ENCODE measurements at places on chromosomes 6 and 20. TPM values are rescaled to one million over a fixed set of nuclear protein-coding genes. Genes with fewer than 3 reads are reported as not detected.

DNA sequence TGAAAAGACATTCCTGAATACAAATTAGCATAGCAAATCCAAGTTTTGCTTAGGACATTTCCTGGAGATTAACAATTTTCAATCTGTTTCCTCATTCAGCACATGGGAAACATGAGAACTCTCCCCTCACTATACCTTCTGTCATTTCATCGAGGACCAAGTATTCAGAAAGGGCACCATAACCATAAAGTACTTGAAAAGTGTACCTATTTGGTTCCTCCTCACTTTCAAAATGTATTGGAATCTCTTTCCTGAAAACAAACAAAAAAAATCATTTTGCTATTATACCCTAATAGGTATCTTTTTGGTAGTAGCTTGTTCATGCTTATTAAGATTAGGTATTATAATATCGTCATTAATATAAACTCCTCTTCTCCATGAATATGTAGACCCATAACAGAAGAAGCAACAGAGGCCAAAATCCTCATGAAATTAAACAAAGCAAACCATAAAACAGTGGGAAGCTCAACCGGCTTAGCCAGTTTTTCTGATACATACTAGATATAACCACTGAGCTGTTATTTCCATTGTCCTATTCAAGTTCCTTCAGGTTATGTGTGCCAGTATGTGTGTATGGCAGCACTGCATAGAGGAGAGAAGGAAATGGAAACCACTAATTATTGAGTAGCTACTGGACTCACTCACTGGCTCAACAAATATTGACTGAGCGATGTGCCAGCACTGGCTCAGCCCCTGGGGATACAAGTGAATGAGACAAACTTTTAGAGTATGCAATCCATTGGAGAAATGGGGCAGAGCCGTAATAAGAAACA, 274.0 kb downstream of the MAFB start:
- H3K27ac ChIP-seq, result no peak overlapping the region
- H3K4me3 ChIP-seq, result no peak overlapping the region
- no peaks in the 10 kb centered on the region for H3K27me3 ChIP-seq
- no peaks in the 10 kb centered on the region for H3K36me3 ChIP-seq

GRCh38 chr20:8116067-8116811, 15.8 kb upstream of the PLCB1 start:
- no peak for DNase-seq
- no peaks in the 10 kb centered on the region for H3K36me3 ChIP-seq
- H3K4me1 ChIP-seq, result no peaks in the 10 kb centered on the region
- peak overlapping the region; percentile 69 for H3K27ac ChIP-seq

Gene LINC00237
- total RNA-seq, result 6.5 TPM

DNA sequence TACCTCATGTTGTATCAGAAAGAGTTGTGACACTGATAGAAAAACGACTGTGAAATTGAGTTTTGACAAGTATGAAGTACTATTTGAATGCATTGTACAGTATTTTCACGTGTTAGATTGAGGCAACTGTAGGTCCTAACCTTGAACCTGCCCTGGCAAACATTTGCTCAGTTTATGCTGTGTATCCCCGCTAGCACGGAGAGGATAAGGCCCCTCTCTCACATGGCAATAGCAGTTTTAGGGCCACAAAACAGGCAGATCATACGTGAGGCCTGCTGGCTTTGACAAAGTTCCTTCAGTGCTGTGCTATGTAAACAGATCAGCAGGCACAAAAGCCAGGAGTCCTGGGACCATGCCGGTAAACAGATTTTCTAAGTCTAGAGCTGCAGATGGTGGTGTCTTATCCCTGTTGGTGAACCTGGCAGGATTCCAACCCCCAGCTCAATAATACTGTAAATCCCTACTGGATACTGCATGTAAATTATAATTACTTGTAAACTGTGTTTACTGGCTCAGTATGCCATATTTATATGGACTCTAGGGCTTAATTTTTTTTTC, 23.8 kb upstream of the FAM217A start:
- no peaks in the 10 kb centered on the region for H3K4me1 ChIP-seq
- DNase-seq, result no peak
- no peaks in the 10 kb centered on the region for H3K27me3 ChIP-seq
- no peak overlapping the region for H3K27ac ChIP-seq
- H3K4me3 ChIP-seq, result no peak overlapping the region

Gene CD109
- 11.5 TPM for total RNA-seq

DNA sequence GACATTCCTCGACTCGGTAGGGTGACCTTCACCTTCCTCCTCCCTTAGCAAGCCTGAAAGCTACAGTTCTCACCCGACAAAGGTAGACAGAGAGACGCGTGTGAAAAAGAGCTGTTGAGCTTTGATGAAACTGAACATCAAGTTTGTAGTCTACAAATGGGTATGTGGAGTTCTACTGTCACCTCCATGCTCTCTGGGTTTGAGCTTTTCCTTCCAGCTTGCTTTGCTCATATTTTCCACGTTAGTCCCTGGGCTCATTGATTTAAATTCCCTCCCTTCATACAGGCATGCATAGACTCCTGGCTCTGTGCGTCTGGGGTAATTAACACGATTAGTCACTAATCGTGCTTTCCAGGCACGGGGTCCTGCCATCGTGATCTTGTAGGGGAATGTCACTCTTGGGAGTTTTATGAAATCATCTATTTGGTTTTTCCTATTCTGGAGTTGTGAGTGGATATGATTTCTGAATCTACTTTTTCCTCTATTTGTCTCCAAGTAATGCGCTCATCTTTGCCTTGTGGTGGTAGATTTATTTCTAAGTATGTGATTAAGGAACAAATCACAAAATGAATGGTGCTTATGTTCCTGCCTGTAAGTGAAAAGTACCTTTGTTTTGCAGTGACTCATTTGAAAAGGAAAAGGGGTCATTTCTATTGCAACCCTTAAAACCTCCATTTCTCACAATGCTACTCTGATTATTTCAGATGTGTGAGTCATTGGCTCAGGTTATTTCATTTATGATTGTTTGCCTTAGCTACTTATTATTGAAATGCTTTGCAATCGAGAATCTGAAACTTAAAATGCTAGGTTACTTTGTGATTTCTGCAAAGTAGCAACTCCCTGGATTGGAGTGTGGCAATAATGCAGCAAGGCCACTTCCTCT, 154.6 kb downstream of the ZDHHC14 start:
- no peak overlapping the region for H3K27ac ChIP-seq
- peak; percentile 16 for DNase-seq
- H3K4me3 ChIP-seq, result no peak overlapping the region
- no peaks in the 10 kb centered on the region for H3K36me3 ChIP-seq
- no peaks in the 10 kb centered on the region for H3K27me3 ChIP-seq
- H3K4me1 ChIP-seq, result peaks cover 36% of the 10 kb centered on the region

Gene KIF25
- not detected for total RNA-seq

DNA sequence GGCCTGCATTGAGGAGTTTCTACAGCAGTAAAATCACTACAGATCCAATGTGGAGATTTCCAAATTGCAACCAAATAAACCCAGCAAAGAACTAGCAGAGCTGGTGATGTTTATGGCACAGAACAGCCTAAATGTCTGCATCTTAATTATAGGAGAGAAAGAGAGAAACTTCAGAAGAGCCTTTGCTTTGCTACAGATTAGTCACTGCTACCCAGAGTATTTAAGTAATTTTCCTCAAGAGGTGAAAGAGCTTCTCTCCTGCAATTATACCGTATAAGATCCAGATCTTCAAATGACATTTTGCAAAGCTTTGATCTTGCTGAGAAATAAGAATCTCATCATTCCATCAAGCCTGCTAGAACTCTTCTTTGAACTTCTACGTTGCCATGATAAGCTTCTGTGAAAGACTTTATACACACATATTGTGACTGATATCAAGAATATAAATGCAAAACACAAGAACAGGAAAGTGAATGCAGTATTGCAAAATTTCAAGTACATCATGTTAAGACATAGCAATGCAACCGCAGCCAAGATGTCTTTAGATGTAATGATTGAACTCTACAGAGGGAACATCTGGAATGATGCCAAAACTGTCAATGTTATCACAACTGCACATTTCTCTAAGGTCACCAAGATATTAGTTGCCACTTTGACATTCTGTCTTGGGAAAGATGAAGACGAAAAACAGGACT, 48.0 kb downstream of the MKKS start:
- H3K4me1 ChIP-seq, result no peaks in the 10 kb centered on the region
- DNase-seq, result no peak
- no peaks in the 10 kb centered on the region for H3K27me3 ChIP-seq
- no peak overlapping the region for H3K27ac ChIP-seq
- H3K4me3 ChIP-seq, result no peak overlapping the region

- H3K4me3 ChIP-seq, result no peak overlapping the region
- H3K4me1 ChIP-seq, result no peaks in the 10 kb centered on the region
- H3K27ac ChIP-seq, result no peak overlapping the region
- DNase-seq, result no peak
These were observed 29.7 kb downstream of the TAF8 start for GRCh38 chr6:42079941-42080464.

- peak overlapping the region; percentile 26 for H3K4me3 ChIP-seq
- no peak overlapping the region for H3K27ac ChIP-seq
- DNase-seq, result no peak
- peaks cover 4% of the 10 kb centered on the region for H3K36me3 ChIP-seq
These were observed 4.6 kb downstream of the GUCA1A start for GRCh38 chr6:42177514-42178364.

GRCh38 chr20:433300-433975, 25.3 kb downstream of the RBCK1 start:
- no peaks in the 10 kb centered on the region for H3K27me3 ChIP-seq
- H3K4me1 ChIP-seq, result peaks cover 3% of the 10 kb centered on the region
- no peak for DNase-seq
- peaks cover 87% of the 10 kb centered on the region for H3K36me3 ChIP-seq
- no peak overlapping the region for H3K27ac ChIP-seq

DNA sequence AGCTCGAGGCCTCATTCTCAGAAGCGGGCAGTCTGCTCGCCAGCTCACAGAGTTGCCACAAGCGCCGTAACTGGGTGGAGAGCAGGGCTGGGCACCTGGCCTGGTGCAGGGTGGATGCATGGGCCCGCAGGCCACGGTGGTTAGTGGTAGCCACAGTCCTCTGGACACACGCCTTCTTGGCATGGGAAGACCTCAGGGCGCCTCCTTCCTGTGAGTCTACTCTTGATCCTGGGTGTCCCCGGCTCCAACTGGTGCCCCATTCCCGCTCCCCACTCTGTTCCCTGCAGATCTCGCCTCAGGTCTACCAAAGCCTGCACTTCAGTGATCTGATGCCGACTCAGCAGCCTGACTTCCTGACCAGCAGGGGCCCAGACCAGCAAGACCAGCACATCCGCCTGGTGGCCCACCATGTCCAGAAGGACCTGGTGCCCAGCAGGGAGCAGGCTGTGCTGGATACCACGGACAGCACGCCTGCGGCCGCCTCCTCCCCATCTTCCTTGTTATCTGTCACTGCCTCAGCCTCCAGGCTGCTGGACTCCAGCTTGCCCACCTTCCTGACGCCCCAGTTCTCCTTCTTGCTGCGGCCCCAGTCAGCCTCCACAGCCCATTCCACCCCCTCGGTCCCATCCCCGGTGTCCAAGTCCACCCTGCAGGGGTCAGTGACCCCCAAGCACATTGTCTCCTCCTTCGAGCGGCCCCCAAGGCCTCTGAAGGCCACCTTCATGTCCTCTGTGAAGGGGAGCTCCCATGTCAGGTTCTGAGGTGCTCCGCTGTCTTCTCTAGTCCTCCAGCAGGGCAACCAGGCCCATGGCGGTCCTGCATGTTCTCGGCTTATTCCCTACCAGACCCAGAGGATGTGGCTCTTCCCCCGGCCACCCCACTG, 43.1 kb downstream of the SUN5 start:
- H3K27me3 ChIP-seq, result no peaks in the 10 kb centered on the region
- H3K27ac ChIP-seq, result no peak overlapping the region
- no peak for DNase-seq

DNA sequence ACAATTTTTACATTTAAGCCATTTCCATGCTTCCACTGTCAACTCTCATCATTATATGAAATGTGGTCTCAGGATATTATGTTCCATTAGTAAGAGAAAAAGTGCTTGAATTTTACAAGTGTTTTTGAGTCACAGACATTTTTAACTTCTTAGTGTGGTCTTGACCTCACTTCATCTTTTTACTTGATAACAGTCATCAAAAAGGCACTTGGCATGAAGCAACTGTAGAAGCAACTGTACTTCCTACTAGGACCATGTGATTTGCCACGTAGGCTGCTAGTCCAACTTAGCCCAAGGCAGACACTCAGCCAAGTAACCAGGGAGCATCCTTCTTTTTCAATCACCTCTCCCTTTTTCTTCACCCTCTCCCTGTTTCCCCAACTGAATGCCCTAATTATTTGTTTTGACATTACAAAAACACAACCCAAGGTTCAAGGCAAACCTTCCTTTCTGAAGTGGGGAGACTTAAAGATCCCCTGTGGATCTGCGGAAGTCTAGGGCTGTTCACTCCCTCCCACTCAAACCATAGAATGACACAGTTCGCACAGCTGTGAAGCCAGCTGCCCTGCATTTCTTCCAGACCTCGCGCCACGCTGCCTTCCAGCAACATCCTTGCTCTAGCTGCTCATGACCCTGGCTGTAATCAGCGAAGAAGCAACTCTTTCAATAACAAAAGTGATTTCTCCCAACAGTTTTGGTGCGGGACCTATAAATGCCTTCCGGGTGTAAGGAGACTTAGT, 45.0 kb downstream of the PHACTR1 start:
- H3K4me3 ChIP-seq, result no peak overlapping the region
- no peak for DNase-seq
- no peaks in the 10 kb centered on the region for H3K4me1 ChIP-seq
- H3K27me3 ChIP-seq, result no peaks in the 10 kb centered on the region
- H3K27ac ChIP-seq, result no peak overlapping the region

DNA sequence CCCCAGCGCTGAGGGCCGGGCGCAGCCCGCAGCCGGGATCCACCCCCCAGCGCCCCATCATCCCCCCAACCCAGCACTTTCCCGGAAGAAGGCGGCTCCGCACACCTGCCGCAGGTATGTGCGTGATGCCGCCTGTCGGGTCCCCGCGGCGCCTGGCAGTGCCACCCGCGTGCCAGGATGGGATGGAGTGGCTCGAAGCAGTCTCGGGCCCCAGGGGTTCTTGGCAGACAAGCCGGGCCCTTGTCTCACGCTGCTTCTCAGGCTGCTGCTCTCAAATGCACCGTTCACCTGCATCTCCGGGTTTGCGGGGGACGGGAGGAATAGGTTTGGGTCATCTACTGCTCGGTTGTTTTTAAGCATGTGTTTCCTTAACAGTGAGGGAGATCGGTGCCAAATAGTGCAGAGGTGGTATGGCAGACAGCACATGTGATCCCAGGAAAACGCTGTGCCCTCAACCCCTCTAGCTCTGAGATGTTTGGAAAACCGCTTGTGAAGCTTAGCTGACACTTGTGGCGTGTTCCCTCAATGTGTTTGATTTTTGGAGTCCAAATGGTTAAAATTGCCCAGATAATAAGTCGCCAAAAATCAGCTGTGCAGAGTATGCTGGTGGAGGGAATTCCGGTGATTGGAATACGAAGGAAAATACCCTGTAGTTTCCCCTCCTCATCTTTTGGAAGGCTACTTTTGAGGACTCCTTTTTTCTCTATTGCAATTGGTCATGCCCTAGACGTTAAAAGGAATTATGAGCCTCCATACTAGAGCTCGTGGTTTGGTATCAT, 926 bp downstream of the MYLIP start:
- peaks cover 7% of the 10 kb centered on the region for H3K4me1 ChIP-seq
- H3K4me3 ChIP-seq, result peak overlapping the region; percentile 93
- peaks cover 3% of the 10 kb centered on the region for H3K27me3 ChIP-seq
- no peak for DNase-seq
- no peaks in the 10 kb centered on the region for H3K36me3 ChIP-seq

Data from spinal cord (tissue), 10 donors.